Brain pericyte (primary cell): ENCODE measurements at places on chromosomes 4 and X.

DNA sequence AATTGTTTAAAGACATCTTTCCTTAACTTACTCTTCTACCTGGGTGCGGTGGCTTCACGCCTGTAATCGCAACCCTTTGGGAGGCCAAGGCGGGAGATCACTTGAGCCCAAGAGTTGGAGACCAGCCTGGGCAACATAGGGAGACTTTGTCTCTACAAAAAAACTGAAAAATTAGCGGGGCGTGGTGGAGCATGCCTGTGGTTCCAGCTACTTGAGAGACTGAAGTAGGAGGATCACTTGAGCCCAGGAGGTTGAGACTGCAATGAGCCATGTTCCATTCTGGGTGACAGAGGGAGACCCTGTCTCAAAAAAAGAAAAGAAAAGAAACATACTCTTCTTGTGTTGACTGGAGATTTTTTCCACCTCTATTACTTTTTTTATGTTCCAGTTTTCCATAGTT is 181.9 kb downstream of the RAPGEF2 start:
- DNase-seq: no peak

DNA sequence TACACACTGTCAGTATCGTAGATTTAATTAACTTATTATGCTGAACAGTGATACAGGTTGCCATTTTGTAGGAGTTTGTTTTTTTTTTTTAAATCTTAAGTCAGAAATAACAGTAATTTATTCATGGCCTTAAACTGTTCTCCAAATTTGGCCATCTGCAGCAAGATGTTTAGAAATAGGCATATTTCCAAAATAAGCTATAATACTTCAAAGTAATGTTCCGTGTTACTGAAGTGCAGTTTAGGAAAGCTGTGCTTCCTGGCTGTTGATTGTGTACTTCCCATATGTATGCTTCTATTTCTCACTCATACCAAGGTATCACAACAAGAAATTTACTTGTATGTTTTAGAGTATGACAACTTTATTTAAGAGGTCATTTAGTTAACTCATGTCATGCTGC is 28.9 kb downstream of the CPEB2 start:
- DNase-seq: no peak

- DNase-seq: no peak
These were observed 90.0 kb upstream of the EXOC1L start for GRCh38 chr4:55729351-55730279.

DNA sequence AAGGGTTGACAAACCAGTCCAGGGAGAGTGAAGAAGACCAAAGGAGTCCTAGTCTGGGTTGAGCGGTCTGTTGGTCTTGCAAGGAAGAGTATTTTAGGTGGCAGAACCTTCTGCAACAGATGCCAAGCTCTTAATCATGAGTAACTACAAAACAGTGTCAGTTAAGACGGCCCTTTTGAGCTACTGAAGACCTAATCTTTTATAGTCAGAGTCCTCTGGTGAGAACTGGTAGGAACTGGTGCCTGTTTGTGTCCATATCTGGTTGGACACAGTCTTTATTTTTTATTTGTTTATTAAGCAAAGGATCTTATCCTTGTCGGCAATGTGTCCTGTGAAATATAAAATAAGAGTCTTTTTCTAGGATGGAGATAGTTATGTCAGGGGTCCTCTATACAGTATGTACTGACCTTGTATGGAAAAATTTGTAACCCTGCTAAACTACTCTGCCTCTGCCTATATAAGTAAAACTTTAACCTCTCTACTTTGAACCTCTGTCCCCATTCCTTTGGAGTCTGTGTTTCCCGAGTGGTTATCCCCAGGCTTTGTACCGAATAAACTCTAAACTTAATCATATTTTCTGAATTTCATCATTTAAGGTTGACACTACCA is 47.1 kb downstream of the FAM13A start:
- DNase-seq: no peak

DNA sequence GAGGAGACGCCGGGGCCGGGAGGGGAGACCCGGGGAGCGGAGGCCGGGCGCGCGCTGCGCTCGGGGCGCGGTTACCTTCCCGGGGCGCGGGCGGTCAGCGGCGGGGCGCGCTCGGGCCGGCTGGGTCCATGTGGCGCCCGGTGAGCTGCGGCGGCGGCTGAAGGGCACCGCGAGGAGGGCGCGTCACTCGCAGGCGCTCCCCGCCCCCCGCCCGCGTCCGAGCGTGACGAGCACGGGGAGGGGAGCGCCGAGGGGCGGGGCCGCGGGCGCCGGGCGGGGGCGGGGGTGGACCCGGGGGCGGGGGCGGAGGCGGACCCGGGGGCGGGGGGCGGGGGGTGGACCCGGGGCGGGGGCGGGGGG is at the start of gene CPLX1:
TSS of gene CPLX1 (minus strand) at position 159 of the 360 bp plus-strand sequence. CDS start 1,607 bp downstream, outside the sequence.
- DNase-seq: no peak

DNA sequence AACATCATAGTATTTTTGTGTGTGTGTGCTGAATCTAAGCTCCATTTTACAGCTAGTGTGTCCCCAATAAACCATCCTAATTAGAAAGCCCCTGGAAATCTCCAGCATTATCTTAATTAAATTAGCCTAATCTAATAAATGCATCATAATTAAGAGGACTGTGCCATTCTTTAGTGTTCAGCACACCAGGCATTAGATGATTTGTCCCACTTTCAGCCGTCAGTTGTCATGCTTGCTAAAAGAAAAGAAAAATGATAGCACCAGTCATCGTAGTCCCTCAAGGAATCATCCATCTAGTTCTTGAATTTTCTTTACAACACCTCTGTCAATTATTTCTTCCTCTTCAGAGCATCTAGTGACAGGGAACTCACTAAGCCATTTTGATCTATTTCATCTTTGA is 155.9 kb downstream of the PALLD start:
- DNase-seq: no peak

DNA sequence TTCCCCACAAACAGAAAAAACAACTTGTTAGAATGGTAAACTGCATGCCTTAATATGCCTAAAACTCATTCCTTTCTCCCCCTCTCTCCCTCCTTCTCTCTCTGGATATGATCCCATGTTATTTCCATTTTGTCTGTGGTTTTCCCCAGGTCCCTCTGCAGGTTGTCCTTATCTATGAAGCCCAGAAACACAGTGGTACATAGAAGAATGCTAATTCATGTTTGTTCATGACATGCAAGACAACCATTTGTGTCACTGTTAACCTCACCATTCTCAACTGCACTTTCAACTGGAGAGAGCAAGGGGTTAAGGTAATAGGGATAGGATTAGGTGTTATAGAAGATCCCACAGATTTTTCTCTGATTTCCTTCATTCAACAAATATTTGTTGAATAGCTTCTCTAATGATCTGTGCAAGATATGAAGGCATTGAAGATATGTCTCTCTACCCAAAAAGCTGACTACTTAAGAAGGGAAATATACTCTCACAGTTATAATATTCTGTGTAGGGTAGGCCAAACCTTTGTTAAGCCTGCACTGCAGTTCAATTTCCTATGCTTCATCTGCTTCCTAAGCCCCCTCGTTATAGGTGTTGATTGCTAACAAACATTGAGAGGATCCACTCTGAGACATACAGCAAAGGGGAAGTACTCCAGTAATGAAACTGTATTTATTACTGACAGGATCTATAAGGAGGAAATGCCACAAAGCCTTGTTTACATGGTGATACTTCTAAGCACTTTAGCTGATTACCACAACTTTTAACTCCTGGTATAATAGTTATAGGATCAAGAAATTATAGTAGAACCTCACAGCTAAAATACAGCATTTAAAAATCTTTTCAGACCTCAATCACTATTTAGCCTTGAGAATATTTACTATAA is 96.1 kb downstream of the FRYL start:
- DNase-seq: no peak

DNA sequence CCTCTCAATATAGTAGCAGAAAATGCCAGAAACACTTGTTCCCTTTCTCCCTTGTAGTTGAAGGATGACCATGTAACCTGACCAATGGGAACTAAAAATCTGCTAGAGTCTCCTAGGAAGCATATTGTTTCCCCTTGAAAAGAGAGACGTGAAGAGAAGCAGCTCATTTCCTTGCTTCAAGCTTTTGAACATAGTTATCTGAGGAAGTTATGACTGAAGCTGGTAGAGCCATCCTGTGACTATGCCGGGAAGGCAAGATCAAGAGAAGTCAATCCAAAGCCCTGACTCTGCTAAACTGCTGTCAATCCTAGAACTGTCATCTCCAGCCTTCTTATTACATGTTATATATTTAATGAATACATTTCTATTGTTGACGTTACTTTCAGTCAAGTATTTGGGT is 66.6 kb downstream of the EIF4E start:
- DNase-seq: no peak

DNA sequence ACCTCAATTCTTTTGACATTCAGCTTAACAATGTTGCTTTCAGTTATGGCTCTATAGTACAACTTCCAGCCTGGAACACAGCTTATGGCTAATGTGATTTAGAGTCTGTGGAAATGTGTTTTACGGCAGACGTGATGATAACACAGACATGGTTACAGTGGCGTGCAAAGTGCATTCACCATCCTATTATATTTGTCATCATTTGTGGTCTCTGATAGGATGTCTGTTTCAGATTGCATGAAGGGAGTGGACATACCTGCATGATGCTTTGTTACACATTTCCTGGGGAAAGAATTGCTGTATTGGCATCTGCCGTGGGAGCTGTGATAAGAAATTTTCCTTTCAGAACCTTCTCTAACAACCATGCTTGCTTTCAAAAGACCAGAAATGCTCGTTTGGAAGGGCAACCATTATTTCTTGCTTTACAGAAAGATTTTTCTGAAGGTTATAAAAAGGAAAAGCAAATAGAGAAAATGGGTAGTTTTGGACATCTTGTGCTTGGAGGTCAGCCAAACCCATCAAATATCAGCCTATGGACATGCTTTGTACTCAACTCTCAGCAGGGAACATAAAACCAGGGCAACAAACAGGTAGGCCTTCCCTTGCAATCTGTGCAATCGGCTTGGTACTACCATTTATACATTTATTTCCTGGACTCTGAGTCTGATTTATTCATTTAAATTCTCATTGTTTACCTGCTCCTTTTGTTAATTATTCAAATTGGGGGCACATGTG is 273.9 kb downstream of the TLL1 start:
- DNase-seq: no peak
